ENCODE measurements at places on chromosomes 13 and 19. TPM values are rescaled to one million over a fixed set of nuclear protein-coding genes. Genes with fewer than 3 reads are reported as not detected.

SHD gene
- polyA plus RNA-seq = not detected

PRMT1 gene
- 213 TPM for polyA plus RNA-seq

RNF113B gene
- not detected for polyA plus RNA-seq

ZNF441 gene
- 2.3 TPM for polyA plus RNA-seq

ZNF181 gene
- polyA plus RNA-seq = 14.2 TPM

SLC10A2 gene
- not detected for polyA plus RNA-seq

SMIM44 gene
- not detected for polyA plus RNA-seq

SCAMP4 gene
- polyA plus RNA-seq = 9.8 TPM

ZIM2 gene
- not detected for polyA plus RNA-seq

NCR1 gene
- not detected for polyA plus RNA-seq

NCCRP1 gene
- polyA plus RNA-seq = not detected

TMEM272 gene
- 0.41 TPM for polyA plus RNA-seq

DIRAS1 gene
- not detected for polyA plus RNA-seq

FPR1 gene
- not detected for polyA plus RNA-seq

GRCh38 chr19:582497-583197, 7.0 kb upstream of the HCN2 start:
- no peak for DNase-seq

DNA sequence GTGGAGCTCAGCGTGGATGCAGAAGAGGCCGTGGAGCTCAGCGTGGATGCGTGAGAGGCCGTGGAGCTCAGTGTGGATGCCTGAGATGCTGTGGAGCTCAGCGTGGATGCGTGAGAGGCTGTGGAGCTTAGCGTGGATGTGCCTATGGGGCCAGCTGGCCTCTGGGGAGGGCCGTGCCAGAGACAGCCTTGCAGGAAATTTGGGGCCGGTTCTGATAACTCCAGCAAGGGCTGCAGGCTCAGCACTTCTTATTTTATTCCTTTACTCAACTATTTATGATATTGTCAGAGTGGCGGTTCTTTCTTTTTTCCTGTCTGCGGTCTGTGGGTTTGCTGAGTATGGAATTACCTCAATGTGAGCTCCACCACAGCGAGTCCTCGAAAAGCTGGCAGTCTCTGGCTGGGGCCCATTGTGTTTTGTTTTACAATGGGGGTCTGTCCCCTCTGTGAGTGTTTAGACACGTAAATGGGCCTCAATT, 17.8 kb upstream of the TMEM255B start:
- no peak for DNase-seq

DNA sequence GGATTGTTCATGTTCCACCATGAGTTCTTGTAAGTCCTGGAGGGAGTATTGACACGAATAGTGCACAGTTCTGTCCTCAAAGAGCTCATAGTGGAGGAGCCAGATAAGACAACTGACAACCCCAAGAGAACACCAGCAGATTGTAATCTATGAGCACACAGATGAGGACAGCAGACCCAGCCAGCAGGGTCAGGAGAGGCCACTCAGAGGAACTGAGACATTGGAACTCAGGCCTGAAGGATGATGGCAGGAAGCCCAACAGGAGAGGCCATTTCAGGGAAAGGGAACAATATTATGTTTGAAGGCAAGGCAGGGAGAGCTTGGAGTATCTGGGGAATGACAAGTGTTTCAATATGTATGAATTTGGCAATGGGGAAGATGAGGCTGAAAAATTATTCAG, 63.7 kb upstream of the IPO5 start:
- DNase-seq = no peak

GRCh38 chr13:41780715-41781706, 179.9 kb downstream of the VWA8 start:
- no peak for DNase-seq

GRCh38 chr19:56637976-56638555, 4.9 kb upstream of the SMIM17 start:
- no peak for DNase-seq

DNA sequence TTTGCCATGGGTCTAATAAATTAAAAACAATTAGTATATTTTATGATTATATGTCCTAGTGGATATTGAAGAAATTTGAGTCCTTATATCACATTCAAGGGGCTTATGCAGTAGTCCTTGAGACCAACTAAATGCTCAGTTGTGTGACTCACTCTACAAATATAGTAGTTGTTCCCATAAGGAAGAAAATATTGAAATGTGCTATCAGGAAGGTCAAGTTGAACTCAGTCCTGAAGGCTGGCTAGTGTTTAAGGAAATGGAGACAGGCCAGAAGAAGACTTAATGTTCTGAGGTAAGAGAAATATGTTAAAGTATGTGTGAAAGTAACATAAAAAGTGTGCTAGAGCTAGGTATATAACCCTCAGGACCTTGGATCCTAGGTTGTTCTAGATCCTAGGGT, 766.1 kb upstream of the GPC6 start:
- no peak for DNase-seq

DNA sequence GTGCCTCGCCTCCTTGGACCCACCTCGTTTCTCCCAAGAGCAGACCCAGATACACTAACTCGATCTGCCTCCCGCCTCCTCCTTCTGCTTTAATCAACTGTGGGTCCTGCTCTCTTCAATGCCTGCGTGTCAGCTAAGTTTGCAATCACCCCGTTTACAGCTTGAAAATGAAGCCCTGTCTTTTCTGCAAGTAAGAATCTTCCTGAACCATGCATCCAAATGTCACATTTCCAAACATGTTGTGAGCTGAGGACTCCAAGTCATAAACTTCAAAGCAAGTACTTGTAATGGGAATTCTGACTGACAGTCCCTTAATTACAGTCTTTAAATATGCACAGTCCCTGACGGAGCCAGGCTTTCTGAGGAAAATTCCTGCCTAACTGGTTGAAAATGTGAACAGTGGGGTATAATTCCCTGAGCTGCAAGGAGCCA, 154.9 kb upstream of the UQCRFS1 start:
- no peak for DNase-seq

DNA sequence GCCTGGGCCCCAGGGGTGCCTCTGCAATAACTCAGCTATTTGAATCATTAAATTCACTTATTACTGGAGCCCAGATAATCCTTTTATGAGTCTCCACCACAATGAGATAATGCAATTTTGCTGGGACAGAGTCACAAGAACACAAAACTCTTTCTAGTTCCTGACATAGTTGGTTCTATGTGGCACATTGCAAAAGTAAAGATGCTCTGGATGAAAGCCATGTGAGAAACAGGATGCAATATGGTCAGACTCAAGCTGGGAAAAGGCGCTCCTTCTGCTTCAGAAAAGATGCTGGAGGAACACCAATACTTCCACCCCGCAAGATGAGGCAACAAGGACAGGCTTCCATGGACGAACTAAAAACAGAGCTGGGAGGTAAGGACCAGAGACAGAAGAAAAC, 5.7 kb downstream of the ANKRD27 start:
- DNase-seq = no peak

DNA sequence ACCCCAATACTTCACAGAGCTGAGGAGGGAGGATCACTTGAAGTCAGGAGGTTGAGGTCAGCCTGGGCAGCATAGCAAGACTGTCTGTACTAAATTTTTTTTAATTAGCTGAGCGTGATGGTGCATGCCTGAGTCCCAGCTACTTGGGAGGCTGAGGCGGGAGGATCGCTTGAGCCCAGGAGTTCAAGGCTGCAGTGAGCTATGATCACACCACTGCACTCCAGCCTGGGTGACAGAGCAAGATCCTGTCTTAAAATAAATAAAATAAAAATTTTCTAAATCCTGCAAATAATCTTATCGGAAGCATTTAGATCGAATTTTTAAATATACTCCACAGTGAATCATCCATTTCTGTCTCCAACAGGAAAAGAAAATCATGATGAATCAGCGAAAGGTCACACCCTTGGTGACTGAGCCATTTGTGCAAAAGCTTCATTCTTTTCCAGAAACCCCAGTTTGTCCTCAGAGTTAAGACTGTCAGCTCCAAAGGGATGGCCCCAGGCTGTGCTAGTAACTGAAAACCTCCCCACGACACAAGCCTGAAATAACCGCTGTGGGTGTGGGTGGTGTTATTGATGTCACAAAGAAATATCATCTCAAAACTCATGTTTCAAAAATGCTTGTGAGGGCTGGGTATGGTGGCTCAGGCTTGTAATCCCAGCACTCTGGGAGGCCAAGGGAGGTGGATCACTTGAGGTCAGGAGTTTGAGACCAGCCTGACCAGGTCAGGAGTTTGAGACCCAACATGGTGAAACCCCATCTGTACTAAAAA, 167.6 kb downstream of the PTPRS start:
- DNase-seq = no peak

DNA sequence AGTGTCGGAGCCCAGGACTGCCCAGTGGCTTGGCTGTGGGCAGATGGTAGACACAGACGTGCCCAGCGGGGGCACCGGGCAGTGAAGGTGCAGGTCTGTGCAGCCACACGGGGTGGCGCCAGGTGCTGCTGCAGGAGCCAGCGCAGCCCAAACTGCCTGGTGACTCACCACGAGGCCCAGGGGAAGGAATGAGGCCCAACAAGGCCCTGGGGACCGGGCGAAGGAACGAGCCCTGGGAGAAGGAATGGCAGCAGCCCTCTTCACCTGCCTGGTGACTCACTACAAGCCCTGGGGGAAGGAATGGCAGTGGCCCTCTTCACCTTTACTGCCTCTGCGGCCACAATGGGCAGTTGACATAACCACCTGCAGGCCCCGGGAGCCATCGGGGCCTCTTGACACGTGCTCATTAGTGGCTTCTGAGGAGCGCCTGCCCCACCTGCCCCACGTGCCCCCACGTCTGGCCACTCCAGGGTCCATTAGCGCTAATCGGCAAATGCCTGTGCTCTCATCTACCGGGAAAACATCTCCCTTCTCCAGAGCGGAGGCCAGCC, 9.3 kb downstream of the MED16 start:
- DNase-seq = no peak

DNA sequence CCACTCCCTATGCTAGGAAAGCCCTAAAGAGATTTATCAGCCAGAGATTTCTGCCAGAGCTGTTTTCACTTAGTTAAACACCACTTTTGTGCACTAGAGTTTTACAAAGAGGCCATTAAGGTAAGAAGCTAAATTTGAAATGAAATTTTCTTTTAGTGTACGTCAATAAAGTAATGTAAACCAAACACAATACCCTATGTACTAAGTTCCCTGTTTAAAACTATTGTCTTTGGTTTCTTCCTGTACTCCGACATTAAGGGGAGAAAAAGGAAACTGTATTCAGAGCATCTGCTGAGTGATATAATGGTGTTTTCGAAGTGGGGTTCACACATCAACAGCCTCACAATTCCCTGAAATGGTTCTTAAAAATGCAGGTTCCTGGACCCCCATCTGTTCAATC, 40.7 kb upstream of the STARD13 start:
- no peak for DNase-seq

GRCh38 chr13:108212886-108213285, 2.5 kb downstream of the LIG4 start:
- no peak for DNase-seq

DNA sequence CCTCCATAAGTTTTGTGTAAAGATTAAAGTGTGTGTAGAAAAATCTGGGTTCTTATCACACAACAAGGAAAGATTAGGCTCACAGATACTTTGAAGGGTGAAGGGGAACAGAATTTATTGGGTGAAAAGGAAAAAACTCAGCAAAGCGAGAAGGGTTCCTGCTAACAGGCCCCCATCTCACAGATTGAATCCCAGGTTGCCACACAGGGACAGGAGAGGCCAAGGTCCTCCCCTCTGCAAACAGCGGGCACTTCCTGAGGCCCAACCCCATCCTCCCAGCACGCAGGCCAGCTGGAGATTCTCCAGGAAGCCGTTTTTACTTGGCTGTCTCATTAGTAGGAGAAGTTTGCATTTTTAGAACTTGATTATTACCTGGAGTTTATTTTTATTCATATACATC, 15.2 kb upstream of the ERCC5 start:
- no peak for DNase-seq

- DNase-seq = no peak
Measured at GRCh38 chr19:55225415-55225958, 3.1 kb downstream of the TMEM86B start.

- DNase-seq = no peak
Measured at GRCh38 chr19:1355568-1356507, 27.9 kb upstream of the NDUFS7 start.

GRCh38 chr13:40125336-40125735, 469.9 kb downstream of the COG6 start:
- DNase-seq = no peak

DNA sequence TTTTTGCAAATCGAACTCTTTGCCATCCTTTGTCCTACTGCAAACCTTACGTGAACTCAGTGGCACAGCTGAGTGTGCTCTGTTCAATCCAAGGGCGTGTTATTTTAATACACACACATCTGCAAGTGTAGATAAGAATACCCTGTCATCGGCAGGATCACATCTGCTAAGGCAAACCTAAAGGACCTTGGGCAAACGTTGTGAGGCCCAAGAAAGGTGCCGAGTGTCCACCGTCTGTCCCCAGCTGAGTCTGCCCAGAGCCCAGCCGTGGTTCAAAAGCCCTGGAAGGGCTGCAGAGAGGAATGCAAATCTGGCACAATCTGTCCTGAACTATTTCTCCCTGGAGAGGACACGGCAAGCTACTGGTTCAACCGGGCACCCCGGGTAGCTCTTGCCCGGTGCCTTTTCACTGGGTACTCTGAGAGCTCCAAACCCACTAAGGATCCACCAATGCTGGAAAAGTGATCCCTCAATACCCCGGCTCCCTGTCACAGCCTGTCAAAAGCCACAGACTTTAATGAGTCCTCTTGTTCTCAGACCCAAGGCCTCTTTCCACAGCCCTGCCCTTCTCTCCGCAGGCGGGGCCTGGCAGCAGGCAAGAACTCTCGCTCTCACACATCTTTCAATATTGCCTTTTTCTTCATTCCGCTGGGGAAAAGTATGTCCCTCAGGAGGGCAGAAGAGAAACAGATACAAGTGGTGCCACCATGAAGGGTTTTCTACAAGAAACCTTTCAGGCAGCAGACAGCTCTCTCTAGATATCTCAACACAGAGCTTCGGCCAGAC, 17.0 kb downstream of the SLC7A1 start:
- no peak for DNase-seq

- no peak for DNase-seq
Measured at GRCh38 chr13:97875911-97876310, 77.6 kb upstream of the IPO5 start.

Measured in CD4-positive, alpha-beta memory T cell (primary cell).